ENCODE measurements at places on chromosomes 2 and 18.

DNA sequence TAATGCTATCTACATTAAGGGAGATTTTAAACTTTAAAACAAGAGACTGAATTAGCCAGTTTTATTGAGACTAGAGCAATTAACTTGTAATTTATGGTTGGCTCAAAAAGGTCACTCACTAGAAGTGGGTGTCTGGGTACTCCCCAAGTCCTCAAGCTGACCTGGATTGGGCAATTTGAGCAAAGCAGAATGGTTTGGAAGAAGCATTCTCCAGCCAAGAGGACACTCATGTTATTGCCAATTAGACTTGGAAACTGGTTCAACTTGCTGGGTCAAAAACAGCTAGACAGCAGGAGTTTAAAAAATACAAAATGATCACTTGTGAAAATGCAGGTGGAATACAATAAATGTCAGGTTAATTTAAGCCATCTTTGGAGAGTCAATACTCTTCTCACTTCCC is 29.5 kb upstream of the MYO1B start:
- DNase-seq = no peak

GRCh38 chr2:205637320-205637602 is 45.0 kb upstream of the NRP2 start:
- DNase-seq = no peak

GRCh38 chr2:70941186-70941585 is 5.5 kb downstream of the ATP6V1B1 start:
- no peak for DNase-seq

DNA sequence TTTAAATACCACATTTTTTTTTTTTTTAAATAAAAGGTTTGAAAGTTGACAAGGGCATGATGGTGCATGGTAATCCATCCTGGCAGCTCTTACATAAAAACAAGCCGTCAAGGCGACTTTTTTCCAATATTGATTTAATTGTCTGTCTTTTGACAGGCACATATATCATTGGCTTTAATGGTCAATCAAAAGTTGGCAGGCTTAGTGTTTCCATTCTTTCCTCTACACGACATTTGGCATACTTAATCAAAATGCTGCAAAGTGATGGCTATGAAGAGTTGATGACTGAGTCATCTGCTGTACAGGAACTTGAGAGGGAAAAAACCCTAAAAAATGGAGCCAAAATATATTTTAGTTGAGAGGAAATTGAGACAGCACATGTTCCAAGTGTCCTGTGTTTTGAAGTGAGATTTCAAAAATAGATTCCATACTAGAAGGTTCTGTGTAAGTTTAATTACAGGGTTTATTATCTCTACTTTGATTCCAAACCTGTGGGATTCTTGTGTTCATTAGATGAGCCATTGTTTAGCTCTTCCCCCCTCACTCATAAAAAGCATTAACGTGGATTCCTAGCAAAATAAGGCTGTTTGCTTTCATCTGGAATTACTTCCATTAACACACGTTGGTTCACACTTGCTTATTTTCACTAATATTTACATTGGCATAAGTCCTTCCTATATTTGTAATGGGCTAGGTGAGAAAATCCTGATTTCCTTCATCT is 3.2 kb downstream of the TSHZ1 start:
- DNase-seq = no peak

- no peak for DNase-seq
These were observed 60.9 kb upstream of the RMDN2 start for GRCh38 chr2:37864217-37864616.

GRCh38 chr2:202158796-202159195 is 79.6 kb downstream of the SUMO1 start:
- no peak for DNase-seq

DNA sequence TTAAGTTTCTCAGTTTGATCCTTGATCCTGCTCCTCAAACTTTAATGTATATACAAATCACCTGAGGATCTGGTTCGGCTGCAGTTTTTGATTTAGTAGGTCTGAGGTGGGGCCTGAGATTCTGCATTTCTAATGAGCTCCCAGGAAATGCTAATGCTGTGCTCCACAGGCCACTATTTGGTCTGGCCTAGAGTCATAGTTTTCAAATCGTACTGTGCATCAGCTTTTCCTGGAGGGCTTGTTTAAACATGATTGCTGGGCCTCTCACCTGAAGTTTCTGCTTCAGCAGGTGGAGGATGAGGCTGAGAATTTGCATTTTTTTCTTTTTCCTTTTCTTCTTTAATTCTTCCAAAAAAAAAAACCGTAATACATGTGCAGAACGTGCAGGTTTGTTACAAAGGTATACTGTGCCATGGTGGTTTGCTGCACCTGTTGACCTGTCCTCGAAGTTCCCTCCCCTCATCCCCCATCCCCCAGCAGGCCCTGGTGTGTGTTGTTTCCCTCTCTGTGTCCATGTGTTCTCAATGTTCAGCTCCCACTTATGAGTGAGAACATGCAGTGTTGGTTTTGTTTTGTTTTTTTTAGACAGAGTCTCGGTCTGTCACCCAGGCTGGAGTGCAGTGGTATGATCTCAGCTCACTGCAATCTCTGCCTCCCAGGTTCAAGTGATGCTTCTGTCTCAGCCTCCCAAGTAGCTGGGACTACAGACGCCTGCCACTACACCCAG is 42.2 kb upstream of the CD28 start:
- DNase-seq = no peak

- DNase-seq = no peak
These were observed 163.3 kb downstream of the LRRC30 start for GRCh38 chr18:7394050-7394659.

GRCh38 chr2:170332676-170333402 is 154.9 kb downstream of the MYO3B start:
- no peak for DNase-seq

DNA sequence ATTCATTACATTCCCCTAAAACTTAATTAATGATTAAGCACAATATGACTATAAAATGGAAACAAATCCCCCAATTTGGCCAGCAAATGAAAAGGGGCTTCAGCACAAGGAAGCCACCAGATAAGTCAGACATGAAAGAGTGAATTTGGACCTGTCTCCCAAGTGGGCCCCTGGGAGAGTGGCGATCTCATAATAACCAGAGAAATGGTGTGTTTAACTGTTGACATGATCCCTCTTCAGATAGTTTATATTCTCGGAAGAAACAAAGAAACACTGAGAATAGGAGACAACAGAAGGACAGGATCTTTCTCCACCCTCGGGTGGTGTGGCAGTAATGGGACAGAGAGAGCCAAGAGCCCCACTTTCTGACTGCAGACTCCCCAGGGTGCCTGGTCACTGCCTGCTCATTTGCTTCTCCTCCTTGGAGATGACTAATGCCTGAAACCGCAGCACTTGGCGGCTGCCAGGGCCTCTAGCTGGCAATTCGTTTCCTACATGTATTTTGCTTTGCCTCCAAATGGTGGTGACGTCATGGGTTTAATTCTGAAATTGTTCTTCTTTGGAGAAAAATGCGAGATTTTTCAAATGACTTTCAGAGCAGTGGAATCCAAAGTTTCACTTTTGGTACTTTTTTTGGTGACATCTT is 46.4 kb upstream of the SPP2 start:
- DNase-seq = no peak

DNA sequence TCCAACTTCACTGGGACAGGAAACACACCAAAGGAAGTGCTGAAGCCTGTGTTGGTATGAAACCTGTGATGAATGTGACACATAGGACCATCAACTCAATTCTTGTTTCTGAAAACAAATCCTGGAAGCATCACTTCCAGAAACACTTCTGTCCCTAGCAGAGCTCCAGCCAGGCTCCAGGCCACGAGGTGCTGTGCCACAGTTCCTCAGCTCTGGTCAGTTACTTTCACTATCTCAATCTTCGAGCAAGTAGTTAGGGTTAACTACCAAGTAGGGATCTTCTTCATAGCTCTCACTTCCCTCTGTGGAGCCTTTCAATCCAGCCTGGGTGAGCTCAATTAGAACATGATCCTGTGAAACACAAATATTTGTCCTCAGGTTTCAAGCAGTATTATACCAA is 3.6 kb upstream of the LCT start:
- no peak for DNase-seq

- DNase-seq = no peak
These were observed 23.6 kb downstream of the STAT4 start for GRCh38 chr2:191127235-191127634.

GRCh38 chr18:24272229-24272525 is 125.4 kb downstream of the OSBPL1A start:
- DNase-seq = no peak

All from activated CD8-positive, alpha-beta memory T cell treated with anti-CD3 and anti-CD28 coated beads for 1 hour (primary cell).